ENCODE measurements at places on chromosomes 7 and 10.

DNA sequence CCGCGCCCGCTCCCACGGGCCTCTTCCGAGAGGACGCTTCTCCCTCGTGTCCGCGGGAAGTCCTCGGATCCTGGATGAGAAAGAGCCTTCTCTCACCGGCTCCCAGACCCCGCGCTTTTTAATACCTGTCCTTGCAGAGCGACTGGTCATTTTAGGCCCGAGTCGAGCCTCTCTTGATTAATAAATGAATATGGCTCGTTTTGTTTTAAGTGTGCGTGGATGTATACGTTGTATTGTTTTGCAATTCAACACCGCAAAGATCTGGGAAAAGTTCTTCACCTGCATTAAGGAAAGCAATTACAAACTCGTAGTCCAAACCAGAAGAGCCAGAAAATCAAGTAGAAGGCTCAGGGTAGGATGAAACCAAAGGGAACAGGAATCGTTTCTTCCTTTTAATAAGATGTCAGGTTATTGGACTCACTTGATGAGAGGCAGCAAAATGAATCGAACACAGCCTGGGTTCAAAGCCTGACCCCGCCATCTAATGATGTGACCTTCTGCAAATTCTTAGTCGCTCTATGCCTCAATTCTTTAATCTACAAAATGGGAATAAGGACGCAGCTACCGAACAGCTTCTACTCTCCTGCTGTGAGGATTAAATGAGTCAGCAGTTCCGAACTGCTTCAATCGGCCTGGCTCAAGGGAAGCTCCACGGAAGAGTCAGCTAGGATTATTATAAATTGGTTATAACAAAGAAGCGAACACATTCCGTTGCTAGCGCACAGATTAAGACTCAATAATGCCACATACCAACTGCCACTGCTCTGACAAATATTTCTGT lies 277.8 kb upstream of the NEBL start:
- peak; percentile 35 for DNase-seq

DNA sequence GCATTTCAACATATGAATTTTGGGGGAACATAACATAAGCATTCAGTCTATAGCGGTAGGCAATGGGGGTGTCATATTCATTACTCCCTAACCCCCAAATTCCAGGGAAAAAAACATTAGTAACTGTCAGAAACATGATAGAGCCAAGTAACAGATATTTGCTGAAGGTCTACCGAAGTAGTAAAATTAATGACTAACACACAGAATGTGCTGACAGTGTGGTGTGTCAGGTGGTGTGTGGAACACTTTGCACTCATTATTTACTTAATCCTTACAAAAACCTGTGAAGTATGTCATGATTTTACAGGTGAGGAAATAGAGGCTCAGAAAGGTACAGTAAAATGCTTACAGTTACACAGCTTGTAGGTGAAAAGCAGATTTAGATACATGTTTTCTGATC lies 85.4 kb upstream of the RHOBTB1 start:
- no peak for DNase-seq

- DNase-seq = no peak
These were observed 115.0 kb downstream of the FAM107B start for GRCh38 chr10:14659626-14660196.

GRCh38 chr10:22631185-22631584 lies 83.2 kb downstream of the PIP4K2A start:
- DNase-seq = no peak

GRCh38 chr7:11168650-11169170 lies 195.0 kb downstream of the PHF14 start:
- no peak for DNase-seq

GRCh38 chr10:129553928-129554327 lies 86.9 kb downstream of the MGMT start:
- DNase-seq = no peak

- DNase-seq = no peak
These were observed 9.9 kb downstream of the SAMD8 start for GRCh38 chr10:75121322-75121721.

- no peak for DNase-seq
These were observed 20.6 kb downstream of the DNAJB6 start for GRCh38 chr7:157357129-157358040.

- DNase-seq = no peak
These were observed 261.1 kb downstream of the AUTS2 start for GRCh38 chr7:69859342-69859741.

- no peak for DNase-seq
These were observed 11.5 kb upstream of the GPER1 start for GRCh38 chr7:1076184-1077072.

GRCh38 chr10:122307669-122308416 lies 36.7 kb downstream of the BTBD16 start:
- DNase-seq = no peak

DNA sequence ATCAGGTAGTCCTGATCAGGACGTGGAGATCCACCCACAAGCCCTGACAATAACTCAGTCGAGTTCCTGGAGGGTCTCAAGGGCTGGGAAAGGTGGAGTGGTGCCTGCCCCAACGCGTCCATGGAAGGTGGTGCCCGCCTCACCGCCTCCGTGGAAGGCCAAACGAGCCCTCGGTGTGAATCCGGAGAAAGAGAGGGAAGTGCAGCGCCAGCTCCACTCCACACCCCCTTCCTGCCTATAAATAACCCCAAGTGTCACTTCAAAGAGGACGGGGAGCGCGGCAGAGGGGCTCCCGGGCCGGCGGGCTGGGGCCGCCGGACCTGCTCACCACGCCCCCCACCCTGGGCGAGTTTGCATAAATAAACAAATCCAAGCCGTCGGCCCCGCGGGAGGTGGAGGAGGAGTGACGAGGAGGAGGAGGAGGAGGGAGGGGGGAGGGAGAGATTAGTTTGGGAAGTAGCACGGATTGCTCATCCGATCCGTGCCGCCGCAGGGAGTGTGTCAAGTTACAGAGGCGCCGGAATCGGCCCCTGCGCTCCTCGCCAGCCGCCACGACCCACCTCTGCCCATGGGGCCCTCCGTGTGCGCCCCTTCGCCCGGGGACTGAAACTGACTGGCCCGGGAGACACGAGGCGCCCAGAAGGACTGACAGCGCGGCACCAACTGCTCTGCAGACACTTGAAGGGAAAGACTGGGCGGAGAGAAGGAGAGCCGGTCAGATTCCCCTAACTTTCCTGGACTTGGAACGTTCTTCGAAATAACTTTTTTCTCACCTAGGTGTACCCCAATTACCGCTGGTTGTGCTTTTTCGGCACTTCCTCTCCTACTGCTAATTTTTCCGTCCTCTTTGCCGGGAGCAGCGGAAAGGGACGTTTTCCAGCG lies at the start of gene COL13A1:
TSS of gene COL13A1 (plus strand) at position 473 of the 882 bp plus-strand sequence. CDS start 518 bp downstream, outside the sequence.
- DNase-seq = no peak

DNA sequence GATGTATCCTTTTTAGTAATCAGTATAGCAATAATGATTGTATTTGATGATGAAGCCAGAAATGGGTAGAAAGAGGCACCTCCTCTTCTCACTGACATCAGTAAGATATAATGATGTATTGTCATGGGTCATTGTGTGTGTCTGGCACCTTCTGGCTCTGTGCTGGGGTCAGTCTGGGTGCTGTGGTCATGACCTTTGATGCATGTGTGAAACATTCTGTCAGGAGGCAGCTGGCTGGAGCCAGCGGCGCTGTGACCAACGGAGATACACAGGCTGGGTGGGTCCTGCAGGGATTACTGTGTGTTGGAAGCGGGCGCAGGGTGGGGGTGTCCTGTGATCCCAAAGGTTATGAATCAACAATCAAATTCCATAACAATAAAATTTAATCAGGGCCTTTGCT lies 35.2 kb downstream of the EEPD1 start:
- DNase-seq = no peak

DNA sequence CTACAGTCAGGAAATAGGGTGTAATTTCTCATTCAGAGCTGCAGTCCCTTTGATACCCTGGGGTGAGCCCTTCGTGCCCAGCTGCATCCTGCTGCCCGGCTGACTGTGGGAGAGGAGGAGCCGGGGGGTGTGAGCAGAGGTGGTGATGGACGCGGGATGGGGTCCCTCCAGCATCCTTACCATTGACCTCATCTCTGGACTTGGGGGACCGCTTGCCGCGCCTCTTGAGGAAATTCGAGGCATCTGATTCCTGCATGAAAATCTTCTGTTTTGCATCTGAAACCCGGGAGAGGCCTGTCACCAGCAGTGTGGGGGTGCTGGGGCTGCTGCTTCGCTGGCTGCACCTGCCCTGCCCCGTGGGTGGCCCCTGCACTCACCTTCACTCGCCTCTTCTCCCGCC lies 816 bp downstream of the UCMA start:
- DNase-seq = no peak

GRCh38 chr7:43588477-43589132 lies 5.7 kb downstream of the STK17A start:
- DNase-seq = no peak

DNA sequence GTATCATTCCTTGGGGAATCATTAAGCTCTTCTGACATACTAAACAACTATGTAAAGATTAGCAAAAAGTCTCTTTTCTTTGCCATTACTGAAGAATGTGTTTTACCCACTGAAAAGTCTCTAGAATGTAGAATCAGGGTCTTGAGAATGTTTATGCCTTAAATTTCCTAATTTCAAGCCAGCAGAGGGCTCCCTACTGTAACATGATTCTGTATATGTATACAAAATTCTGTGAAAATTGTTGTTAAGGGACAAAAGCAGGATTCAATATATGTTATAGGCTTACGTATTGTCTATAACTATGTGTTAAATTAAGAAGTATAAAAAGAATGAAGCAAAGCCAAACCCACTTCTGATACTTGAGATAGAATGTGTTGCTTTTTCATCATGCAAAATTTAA lies 296.9 kb upstream of the DGKB start:
- DNase-seq = no peak

DNA sequence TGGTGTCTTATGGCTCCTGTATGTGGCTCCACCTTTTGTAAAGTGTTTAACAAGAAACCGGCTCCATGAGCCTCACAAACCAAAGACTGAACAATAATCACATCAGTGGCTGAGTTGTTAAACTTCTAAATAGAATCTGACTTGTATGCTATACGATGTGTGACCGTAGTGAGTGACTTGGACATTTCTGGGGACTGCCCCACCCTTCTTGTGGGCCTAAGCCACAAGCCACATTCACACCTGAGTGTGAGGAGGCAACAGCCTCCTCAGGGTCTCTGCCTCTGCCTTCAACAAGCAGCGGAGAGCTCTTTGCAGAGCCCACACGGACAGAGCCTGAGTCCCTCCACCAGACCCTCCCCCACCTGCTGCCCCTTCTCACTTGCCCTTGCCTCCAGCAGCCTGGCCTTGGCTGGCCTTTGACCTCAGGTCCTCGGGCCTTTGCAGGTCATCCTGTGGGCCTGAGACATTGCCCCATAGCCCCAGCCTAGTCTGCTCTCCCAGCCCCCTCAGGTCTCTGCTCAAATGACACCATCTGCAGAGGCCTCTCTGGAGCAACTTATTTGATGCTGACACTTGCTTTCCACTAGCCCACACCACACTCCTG lies 156.8 kb upstream of the TNS3 start:
- DNase-seq = no peak

DNA sequence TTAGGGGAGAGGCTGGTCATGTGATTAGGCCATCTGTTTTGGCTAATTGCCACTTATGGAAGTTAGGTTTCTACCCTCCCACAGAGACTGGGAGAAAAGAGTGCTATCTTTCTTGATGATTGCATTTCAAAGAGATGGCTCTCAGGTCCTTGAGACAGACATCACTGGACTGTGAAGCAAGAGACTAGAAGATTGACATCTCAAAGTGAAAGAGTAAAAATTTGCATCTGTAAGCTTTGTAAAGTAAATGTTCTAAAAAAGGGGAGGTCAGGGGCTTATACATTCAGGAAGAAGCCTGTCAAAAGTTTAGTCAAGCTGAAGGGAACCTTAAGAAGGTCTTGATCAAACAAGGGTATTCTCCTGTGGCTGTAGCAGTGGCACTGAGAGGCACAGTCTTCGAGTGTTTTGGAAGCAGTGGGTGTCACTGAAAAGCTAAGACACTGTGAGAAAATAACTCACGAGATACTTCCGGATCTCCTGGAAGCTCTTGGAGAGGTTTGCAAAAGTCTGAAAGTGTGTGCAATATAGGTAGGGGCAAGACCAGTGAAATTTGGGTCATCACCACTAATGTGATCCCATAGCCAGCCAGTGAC lies 342.1 kb downstream of the PHF14 start:
- DNase-seq = no peak

DNA sequence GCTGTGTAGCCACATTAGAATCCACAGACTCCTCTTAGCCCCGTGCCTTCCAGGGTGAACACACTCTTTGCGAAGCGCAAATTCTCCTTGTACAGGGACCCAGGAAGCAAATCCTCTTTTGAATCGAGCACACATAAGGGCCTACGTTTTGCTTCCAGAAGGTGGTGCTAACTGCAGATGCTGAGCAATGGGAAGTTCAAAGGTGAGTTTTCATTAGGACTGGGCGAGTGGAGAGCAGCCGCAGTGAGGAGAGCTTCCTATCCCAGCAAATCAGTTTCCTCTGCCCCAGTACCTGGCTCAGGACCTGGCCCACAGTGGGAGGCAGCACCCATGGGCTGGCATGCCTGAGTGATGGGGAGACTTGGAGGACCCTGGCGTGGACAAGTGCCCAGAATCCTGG lies 23.5 kb upstream of the GPR26 start:
- no peak for DNase-seq

DNA sequence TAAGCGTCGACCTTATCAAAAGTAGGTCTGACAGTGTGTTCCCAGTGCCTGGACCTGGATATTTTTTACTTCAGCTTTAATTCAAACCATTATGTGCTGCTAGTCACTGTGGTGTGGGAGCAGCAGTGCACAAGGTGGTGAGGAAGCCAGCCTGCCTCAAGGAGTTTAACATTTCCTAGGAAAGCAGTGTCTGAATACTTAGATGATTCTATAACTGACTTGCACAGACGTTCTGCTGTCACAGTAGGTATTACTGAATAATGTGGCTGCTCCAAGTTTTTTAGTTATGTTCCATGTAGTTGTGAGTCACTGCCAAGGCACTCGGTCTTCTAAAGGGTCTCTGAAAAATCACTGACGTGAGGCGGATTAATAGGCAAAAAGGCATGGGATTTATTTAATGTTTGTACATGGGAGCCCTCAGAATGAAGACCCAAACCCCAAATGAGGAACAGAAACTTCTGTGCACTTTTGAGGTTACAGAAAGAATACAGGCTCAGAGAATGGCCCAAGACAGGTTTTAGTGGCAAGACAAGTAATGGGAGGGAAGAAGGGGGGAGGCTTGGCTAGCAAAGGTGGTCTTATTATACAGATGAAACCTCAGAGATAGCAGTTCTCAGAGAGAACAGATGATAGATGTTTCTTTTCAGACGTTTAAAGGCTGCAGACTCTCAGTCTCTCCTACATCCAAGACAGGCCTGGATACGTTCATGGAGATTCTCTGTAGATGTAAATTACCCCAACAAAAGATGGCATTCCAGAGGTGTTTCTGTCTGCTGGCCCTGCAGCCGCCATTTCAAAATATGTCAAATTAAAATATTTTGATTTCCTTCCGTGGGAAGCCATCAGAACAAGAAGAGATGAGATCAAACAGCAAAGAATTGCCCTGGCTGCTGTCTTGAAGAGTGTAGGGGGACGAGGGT lies 209.3 kb downstream of the SDK1 start:
- no peak for DNase-seq

DNA sequence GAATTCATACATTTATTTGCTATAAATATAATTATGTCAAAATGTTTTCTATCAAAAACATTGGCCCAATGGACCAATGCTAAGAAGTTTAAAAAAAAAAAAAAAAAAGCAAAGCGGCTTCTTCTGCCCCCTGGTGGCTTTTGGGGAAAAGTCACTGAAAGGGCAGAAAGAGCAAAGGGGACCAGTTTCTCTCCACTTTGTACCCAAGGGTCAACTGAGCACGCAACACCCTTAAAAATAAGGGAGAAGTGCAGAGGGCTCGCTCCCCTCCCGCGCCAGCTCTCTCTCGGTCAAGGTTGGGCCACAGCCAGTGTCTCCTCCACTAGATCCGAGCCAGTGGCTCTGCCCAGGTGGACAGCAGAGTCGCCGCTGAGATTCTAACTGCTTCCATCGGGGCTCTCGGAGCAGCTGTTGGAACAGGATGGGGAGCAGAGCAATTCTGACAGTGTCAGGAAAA lies 136.4 kb upstream of the FGFR2 start:
- DNase-seq = no peak
